ENCODE measurements at places on chromosomes 4 and X.
A peak's percentile ranks its signal among the peaks of the same experiment; 100 is the strongest.

GRCh38 chr4:76035141-76035540 lies 729 bp downstream of the CXCL11 start:
- peak; percentile 38 for DNase-seq

- DNase-seq, result no peak
Measured at GRCh38 chrX:551306-551705, 79.3 kb upstream of the SHOX start.

- DNase-seq, result no peak
Measured at GRCh38 chr4:2070421-2071251, 11.5 kb downstream of the NAT8L start.

DNA sequence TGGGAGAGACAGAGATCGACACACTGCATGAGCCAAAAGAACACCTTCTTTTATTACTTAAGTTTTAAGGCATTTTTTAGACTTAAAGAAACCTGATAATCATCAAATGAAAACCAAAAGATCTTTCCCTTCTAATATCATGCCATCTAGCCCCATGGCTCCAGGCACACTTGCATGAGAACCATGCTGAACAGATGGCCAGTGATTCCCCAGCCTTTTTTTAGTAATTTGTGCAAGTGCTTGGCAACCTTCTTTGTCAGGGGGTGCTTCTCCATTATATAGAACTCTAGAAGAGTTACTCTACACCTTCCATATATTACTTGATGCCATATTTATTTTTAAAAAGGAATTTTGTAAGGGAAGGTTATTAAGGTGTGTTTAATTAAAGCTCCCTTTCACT lies 182.2 kb upstream of the TEX13C start:
- peak; percentile 47 for DNase-seq

- DNase-seq, result no peak
Measured at GRCh38 chr4:84875636-84876371, 90.7 kb downstream of the WDFY3 start.

DNA sequence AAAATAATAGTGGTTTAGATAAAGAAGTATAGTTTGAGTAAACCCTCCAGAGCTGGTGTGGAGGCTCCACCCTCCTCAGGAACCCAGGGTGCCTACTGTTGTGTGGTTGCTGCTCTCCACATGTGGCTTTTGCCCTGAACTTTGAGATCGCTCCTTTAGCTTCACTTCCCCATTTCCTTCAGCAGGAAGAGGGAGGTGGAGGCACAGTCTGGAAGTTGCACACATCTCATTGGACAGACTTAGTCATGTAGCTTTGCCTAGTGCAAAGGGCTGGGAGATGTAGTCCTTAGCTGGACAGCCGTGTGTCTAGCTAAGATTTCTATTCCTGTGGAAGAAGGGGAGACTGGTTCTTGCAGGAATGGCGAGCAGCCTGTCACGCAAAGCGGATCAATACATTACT lies 37.9 kb downstream of the RGS12 start:
- DNase-seq, result no peak

GRCh38 chrX:133774807-133775206 lies 210.6 kb downstream of the GPC3 start:
- no peak for DNase-seq

DNA sequence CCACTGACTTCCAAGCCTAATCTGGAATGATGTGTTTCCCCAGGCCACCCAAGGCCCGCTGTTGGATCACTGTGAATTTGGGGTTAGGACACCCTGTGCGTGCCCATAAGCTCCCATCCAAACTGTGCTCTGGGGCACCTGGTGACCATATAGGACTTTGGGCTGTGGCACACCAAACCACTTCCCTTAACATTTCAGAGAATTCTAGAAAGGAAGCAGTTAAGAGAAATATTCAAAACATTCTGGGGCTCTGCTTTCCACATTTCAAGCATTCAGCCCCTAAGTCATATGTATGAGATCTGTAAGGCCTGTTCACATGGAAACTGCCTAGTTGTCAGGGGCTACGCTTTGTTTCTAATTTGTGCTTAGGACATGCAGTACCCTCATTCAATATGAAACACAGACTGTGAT lies 14.4 kb downstream of the VGLL1 start:
- DNase-seq, result no peak

DNA sequence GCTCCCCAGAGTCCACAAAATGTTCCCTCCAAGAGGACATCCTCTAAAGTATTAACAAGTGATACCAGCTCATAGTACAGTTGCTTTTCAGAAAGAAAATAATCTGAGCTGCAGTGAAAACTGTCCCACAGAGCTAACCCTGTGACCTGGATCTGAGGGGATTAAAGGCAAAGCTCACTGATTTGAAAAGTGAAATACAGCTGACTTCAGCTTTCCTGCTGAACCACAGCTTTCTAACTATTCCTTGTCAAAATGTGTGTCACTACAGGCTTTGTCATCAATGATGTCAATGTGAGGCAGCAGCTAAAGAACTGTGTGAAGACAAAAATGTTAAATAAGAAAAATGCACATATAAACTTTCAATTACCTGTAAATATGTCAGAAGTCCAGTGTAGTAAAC lies 36.9 kb downstream of the DCHS2 start:
- DNase-seq, result no peak

DNA sequence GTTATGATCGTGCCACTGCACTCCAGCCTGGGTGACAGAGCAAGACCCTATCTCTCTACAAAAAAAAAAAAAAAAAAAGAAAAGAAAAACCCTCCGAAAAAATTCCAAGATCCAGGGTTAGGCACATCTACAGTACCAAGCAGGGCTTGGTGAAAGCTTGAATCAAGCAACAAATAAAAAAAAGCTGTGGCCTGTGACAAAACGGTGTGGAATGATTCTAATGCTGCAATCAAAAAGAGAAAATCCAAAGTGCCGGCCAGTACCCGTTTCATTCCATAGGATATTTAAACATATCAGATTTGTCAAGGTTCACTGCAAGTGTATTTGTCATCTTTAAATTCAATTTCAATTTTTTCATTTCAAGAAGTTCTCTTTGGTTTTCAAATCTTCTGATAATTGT lies 20.5 kb downstream of the RWDD4 start:
- no peak for DNase-seq

DNA sequence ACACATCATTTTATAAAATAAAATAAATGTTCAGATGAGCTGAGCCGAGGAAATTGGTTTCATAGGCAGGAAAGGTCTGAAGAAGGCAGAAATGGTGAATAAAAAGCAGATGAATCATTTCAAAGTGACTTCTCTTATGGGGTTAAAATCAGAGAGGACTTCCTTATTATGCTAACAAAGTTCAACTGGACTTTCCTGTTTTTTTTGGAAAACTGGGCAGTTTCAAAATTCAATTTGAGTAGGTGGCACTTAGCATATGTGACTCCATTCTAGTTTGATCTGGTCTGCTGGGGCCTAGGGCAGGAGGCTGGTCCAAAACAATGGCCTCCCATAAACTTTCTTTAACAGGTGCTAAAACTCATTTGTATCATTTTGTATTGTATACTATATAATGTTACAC lies 1794.9 kb upstream of the TENM3 start:
- DNase-seq, result no peak

DNA sequence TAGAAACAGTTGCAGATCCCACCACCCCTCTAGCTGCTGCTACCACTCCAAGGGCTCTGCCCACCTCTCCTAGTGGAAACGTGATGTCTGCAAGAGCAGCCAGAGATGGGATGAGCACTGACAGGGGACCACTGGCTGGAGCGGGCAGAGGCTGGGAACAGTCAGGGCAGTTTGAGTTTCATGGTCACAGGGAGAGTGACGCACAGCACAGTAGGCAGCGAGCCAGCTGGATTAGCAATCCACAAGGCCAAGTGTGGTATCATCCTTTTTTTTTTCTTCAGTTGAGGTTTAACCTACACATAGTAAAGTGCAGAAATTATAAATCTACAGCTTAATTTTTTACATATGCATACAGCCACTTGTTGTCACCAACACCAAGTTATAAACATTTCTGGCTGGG lies 6.4 kb upstream of the SCML2 start:
- no peak for DNase-seq

- DNase-seq, result no peak
Measured at GRCh38 chrX:129777218-129778030, 2.3 kb upstream of the SASH3 start.

DNA sequence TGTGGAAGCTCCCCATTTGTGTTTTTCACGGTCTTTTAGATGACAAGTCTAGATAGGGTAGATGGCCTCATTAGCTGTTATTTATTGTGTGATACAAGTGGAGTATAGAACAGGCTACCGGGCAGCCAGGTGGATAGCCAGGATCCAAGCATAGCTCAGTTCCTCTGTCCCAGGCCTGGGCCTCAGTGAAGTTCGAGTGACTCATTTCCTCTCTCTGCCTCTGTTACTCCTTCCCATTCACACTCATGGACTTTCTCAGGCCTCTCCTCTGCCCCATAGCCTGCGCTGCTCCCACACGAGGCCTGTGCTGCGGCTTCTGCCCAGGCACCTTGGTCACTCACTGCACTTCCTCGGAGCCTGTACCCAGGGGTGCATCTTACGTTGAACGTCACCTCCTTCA lies 54.5 kb downstream of the TENM3 start:
- DNase-seq, result no peak

- no peak for DNase-seq
Measured at GRCh38 chrX:19121466-19121865, 802 bp downstream of the ADGRG2 start.

GRCh38 chr4:175953960-175954521 lies 111.6 kb upstream of the WDR17 start:
- no peak for DNase-seq

DNA sequence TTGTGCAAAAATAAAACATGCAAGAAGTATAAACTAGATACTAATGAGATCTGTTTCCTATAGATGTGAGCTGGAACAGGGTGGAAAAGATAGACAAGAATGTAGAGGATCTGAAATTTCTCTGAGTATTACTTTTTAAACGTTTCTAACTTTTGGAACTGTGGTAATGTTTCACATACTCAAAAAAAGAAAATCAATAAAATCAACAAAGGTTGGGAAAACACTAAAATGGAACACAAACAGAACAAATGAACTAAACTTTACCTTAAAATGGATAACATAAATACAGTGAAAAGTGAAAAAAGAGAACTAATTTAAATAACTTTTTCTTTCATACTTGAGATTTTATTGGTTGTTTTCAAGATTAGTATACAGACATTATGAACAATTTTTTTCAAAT lies 32.0 kb upstream of the MBNL3 start:
- no peak for DNase-seq

- no peak for DNase-seq
Measured at GRCh38 chr4:123516576-123516975, 120.0 kb downstream of the SPRY1 start.

DNA sequence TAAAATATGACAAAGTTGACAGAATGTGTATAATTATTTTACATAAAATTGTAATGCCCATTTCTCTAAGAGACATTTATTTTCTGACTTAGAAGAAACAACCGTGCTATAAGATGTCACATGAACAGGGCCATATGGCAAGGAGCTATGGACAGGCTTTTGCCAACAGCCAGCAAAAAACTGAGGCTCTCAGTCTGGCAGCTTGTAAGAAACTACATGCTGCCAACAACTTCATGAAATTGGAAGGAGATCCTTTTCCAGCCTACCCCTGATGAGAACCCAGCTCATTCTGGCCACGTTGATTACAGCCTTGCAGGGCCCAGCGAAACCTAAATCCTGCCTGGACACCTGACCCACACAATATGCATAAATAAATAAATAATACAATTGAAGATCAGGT lies 250.3 kb upstream of the ARSJ start:
- DNase-seq, result no peak

GRCh38 chr4:164572877-164573279 lies 181.1 kb upstream of the SMIM31 start:
- no peak for DNase-seq

DNA sequence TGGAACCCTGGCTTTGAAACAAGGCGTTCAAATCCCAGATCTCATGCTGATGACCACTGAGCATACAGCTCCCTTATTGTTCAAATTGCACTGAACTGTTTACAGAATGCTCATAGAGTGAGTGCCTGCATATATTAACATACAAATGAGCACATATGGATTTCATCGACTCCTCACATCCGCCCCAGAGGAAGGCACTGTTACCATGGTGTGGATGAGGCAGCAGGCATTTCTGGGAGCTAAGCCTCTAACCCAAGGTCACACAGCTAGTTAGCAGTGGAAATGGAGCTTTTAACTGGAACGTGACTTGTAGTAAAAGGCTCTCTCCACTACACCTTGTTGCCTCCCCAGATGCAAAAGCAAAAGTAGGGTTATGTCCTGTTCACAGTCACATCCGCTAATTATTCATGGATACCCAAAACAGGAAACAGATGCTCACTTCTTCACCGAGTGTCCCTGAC lies 289.7 kb downstream of the STK32B start:
- no peak for DNase-seq

DNA sequence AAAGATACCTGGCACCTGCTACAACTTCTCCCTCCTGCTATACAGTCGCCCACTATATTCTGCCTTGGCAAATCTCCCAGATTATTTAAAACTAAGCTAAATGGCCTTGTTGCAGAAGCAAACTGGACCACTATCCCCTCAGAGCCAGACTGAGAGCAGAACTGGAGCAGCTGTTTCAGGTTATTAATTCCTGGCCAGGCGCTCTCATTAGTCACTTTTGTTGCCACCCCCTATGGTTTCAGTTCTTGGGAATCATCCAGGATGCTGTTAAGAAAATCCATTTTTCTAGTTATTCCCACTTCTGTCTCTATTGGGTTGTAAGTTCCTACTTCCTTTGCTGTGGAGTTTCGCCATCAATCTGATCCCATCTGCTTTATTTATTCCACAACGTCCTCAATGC lies 30.1 kb downstream of the ADGRA3 start:
- peak; percentile 1 for DNase-seq

DNA sequence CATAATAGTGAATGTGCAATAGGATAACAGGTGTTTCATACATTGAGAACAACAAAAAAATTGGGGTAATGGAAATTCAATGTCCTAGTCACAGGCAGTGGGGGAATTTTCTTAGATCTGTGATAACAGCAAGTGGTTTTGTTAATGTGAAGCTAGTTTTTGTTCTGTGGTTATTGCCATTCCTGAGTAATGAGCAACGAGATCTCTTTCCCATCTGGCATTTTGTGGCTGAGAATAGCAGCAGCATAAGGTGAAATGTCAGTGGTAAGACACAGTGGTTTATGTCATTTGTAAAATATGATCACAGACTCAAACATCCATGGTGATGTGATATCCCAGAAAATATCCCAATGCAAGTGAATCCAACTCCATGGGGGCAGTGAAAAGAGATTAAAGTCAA lies 497.5 kb downstream of the KCNIP4 start:
- peak; percentile 68 for DNase-seq

DNA sequence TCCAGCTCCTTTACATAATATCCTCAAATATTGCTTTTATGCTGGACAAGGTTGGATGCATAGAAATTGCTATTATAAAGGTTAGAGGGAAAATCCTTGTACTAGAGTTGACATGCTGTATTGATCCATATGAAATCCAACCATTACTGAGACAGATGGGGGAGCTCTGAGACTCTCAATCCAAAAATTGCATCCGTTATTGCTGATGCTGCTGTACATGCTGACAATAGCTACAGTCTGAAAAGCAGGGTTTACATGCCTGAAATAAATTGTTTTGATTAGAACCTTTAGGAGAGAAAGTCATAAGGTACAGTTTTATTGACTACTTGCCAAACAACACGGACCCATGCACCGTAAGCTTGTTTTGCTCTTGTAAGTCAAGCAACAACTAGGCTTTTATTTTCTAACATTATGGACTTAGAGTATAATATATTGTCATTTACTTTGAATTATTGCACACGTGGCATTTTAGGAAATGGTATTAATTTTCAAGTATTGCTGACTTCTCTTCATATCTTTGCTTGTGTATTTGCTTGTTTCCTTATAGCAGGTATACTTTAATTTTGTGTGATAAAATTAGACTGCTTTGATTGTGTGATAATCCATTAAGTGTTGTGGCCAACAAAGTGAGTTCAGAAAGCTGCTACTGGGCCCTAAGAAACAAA lies 1365.2 kb downstream of the STIM2 start:
- DNase-seq, result no peak

Measured in NCI-H1694 treated with DMSO at 0.1 percent for 48 hours (cell line).